Stimulated activated CD8-positive, alpha-beta memory T cell treated with anti-CD3 and anti-CD28 coated beads, Interleukin-7, amount 100 ng/mL, for 1 hour (primary cell): ENCODE measurements at places on chromosomes 6 and 20.

- no peak for DNase-seq
These were observed 233.6 kb upstream of the BMP2 start for GRCh38 chr20:6533761-6534479.

- DNase-seq = no peak
These were observed 4.2 kb downstream of the KCNK17 start for GRCh38 chr6:39309942-39310531.

- DNase-seq = no peak
These were observed 9.8 kb downstream of the SDC4 start for GRCh38 chr20:45338121-45339030.

DNA sequence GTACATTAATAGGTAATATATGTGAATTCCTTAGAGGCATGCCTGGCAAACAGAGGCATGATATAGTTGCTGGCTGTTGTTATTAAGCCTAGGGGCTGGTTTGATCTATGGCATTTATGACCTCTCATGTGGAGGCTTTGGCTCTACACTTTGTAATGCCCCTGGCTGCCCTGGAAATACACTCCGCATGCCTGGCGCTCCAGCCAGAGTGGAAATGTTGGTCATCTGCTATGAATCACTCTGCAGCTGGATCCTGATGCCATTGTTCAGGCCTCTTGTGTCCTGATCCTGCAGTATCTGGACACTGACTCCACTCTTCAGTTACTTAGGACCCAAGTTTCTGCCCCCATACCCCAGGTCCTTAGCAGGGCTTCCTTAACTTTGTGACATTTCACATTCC, 200.5 kb upstream of the PCSK2 start:
- no peak for DNase-seq

DNA sequence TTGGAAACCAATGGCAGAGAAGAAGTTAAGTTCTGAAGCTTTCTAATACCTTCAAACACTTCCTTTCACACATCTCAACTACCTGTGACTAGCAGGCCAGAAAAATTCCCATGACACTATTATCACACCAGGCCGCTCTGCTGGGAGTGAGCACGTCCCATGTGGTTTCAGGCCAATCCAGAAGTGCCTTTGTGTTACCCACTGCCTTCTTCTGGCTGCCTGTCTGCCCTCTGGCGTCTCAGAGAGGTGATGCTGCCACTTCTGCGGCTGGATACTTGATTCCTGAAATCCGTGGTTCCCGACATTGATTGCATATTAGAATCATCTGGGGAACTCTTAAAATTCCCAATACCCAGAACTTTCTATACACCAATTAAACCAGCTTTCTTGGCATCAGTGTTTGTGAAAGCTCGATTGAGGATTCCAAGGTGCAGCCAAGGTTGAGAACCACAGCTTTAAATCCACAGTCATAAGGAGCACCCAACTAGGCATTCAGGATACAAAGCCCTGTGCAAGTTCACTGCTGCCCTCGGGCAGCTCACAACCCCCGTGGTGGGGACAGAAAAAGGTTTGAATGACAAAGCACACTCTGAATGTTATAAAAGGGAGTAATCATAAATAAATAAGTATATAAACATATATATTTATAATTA, 65.6 kb downstream of the STMND1 start:
- DNase-seq = no peak

GRCh38 chr20:539848-540247, 3.7 kb downstream of the CSNK2A1 start:
- DNase-seq = no peak

- DNase-seq = no peak
These were observed 222.8 kb downstream of the KIF16B start for GRCh38 chr20:16350465-16350864.

DNA sequence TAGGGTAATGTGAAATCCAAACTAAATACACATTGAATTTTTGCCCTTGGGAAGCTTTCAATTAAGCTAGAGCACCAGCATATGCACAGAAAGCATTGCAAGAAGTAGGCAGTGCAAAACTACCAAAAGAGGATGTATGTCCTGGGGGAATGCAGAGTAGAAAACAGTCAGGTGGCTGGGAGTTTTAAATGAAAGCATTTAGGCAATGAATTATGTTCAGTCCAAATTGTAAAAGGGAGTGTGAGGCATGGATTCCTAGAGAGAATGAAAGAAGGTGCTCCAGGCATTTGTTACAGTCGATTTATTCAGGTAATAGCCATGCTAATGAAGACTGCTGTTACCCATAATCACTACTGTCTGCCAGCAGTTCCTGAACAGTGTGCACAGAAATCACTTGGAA, 604.1 kb upstream of the POU3F2 start:
- no peak for DNase-seq

- DNase-seq = no peak
These were observed 145.7 kb downstream of the KIF16B start for GRCh38 chr20:16427571-16427970.

- DNase-seq = no peak
These were observed 67.5 kb upstream of the AFDN start for GRCh38 chr6:167759206-167759605.

DNA sequence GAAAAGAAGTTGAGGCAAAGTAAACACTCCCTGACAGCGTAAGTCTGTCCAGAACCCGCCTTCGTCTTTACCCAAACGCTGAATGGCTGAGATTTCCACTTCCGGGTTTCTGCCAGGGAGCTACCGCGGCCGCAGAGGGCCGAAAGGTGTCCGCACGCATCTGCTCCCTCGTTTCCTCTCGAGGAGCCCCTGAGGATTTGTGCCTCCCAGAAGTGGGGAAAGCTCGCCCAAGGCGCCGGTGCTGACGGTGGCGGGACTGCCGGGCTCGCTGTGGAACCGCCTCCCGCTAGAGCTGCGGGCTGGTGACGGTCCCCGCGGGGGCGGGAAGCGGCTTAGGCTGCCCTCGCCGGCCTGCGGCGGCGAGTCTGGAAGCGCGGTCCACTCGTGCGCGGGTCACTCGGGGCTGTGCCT, 1760.2 kb upstream of the DEFB115 start:
- DNase-seq = no peak

DNA sequence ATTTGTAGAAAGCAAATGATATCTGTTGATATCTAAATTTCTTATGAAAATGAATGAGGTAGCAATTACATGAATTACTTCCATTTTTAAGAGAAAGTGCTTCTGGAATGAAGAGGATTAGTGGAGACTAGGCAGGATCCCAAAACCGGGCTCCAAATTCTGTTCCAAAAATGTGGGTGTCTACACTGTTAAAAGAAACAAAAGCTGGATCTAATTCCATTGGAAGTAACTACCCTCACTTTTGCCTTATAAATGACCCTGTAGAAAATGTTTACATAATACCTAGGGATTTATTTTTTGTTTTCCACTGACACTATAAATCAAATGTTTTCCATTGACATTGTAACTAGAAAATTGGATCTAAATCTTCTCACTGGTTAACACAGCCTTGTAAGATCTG, 454.9 kb upstream of the JARID2 start:
- DNase-seq = no peak

- DNase-seq = no peak
These were observed 42.3 kb upstream of the FRMD1 start for GRCh38 chr6:168121303-168121665.

DNA sequence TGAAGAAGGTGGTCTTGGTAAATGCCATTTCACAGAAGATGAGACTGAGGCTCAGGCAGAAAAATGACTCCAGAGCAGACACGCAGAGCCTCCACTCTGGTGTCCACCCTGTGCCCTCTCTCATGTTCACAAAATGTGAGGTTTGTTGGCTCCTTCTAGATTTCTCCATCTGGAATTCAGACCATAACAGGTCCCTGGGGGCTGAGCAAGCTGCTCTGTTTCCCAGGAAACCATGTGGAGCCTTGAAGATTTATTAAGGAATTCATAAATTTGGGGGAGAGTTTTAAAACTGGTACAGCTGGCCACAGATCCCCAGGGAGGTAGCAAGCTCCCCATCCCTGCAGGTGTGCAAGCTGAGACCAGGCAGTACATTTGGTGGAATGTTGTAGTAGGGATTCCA, 38.8 kb upstream of the SIRPA start:
- DNase-seq = no peak

GRCh38 chr6:144820270-144820669, 535.1 kb downstream of the UTRN start:
- DNase-seq = no peak

DNA sequence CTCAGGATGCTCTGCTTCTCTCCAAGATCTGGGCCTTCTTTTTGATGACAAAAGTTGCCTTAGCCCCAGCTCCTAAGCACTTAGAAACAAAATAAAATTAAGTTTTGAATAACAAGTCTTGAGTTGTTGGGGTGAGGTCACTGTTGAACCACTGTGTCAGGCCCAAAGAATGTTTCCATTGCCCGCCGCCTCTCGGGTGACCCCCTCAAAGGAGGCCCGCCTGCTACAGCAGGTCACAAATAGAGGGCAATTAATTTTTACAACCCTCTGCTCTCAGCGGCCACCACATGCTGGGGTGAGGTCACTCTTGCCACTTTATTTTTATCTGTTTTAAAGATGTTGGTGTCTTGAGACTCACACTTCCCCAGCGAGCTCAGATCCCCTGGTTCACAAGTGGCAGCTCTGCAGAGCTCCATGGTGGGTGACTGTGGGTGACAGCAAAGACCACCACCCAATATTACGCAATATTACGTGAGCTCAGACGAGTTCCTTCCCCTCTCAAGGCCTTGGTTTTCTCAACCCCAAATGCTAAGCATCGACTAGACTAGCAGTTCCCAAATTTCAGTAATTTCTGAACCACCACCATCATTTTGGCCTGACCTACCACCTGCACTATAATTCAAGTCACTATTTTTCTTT, 247.7 kb upstream of the PMEPA1 start:
- no peak for DNase-seq

GRCh38 chr6:30886897-30887255, 2.6 kb downstream of the DDR1 start:
- DNase-seq = no peak

DNA sequence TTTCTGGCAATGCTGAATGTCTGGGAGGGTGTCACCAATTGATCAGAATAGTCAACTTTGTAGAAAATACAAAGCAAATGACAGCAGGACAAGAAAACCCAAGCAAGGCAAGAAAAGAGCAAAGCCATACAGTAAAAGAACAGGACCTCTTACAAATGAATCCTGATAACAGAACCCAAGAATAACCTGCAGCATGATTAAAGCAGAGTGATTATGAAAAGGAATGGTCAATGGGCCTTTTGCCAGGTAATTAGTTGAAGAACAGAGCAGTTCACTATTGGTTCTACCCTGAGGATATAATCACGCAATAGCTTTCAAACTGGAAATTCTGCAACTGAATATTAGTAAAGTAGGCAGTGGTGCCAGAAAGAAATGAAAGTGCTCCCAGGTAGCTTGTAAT, 319.8 kb downstream of the FRK start:
- DNase-seq = no peak

DNA sequence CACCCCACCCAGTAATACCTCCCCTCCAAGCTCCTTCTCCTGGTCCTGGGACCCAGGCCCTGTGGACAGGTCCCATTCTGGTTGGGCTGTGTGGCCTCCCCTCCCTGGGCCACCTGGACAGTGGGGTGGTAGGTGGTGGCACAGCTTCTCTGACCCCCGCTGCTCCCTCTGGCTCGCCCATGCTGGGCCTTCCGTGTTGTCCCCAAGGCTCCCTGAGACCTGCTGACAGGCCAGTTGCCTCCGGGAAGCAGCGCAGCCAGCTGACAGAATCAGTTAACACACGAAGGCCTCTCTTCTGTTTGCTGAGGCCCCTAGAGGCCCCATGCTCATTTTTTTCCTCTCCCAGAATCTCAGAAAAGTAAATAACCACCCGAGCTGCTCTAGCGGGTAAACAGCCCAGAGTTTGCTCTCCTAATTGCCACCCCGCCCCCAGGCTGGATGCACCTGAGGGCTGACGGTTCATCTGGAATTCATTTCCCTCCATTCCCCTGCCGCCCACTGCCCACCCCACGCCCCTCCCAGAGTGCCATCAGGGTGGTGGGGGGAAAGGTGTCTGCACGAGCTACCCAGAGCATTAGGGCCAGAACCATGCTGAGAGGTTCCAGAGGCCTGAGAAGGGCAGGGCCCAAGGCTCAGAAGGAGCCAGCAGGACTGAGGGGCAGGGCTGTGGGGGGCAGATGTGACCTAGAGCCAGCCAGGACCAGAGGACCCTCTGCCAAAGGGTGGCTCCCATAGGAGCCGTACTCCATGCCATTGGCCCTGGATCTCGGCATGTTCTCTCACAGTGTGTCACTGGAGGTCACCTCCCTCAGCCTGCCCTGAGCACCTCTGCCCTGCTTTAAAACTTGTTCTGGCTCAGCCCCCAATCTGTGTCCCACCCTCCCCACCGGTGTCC, 157.5 kb downstream of the GRM4 start:
- no peak for DNase-seq

DNA sequence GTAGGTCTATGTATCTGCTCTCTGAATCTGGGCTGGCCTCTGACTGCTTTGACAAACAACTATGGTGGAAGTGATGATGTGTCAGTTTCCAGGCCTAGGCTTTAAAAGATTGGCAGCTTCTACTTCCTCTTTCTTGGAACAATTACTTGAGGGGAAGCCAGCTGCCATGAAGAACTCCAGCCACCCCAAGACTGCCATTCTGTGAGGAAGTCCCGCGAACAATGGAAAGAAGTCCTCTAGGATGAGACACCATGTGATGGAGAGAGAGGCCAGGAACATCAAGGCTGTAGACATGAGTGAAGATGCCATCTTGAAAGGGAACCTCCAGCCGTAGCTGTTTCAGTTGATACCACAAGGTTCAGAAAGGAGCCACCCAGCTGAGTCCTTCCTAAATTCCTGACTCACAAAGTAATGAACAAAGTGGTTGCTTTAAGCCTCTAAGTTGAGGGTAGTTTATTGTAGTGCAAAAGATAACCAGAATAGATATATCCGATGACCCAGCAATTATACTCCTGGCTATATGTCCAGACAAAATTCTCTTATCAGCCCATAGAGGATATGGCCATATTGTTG, 15.3 kb upstream of the TCF15 start:
- DNase-seq = no peak

DNA sequence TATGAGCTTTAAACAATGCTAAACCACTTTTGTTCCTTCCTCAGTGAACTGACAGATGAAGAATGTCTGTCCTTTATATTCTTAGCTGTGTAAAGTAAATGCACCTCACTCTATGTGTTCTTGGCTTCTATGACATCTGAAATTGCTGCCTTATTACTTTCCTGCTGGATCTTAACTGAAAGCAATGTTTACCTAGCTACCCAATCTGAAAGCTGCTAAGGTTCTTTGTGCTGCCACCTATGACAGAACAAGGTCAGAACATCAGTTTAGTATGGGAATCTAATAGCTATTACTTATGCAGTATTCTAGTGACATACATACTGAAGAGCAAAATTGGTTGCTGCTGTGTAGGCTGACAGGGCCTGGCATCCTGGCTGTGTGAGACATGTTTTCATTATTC, 444.1 kb downstream of the KHDRBS2 start:
- DNase-seq = no peak

- DNase-seq = peak; percentile 24
These were observed 39.2 kb downstream of the ZMYND8 start for GRCh38 chr20:47317127-47317895.

GRCh38 chr6:12507636-12508035, 208.9 kb upstream of the PHACTR1 start:
- no peak for DNase-seq

GRCh38 chr6:166228839-166229528, 61.3 kb upstream of the TBXT start:
- no peak for DNase-seq

- no peak for DNase-seq
These were observed 42.0 kb upstream of the PXDC1 start for GRCh38 chr6:3793545-3793944.

GRCh38 chr20:4729265-4729664, 7.6 kb downstream of the PRND start:
- DNase-seq = no peak
